ENCODE measurements at places on chromosomes 2 and 18. TPM values are rescaled to one million over a fixed set of nuclear protein-coding genes. Genes with fewer than 3 reads are reported as not detected.
A peak's percentile ranks its signal among the peaks of the same experiment; 100 is the strongest.

The TUBA4B gene
- polyA plus RNA-seq = not detected

The EEF1B2 gene
- polyA plus RNA-seq = 1,772 TPM

- H3K27ac ChIP-seq = no peak overlapping the region
- H3K4me1 ChIP-seq = no peaks in the 10 kb centered on the region
- H3K27me3 ChIP-seq = no peaks in the 10 kb centered on the region
Measured at GRCh38 chr2:135337071-135337470, 193.9 kb downstream of the ZRANB3 start.

DNA sequence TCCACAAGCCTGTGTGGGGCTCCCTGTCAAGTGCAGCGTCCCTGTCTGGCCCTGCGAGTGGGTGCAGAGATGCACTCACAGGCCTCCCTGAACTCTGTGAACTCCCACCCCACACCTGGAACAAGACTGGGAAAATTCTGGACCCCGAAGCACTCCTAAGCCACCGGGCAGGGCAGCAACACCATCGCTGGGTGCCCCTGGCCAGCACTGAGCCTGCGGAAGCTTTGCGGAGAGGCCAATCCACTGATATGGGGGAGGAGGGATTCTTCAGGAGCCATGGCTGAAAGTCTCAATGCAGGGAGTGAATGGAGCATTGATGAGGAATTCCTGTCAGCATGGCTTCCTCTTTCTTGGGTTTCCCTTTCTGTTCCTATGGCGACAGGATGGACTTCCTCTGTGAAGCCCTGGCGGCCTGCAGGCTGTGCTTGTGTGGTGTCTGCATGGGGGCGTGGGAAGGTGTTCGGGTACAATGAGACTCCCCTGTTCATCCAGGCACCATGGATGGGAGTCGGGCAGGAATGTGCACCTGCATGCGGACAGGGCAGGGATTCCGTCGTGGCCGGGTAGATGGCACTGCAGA, 15.1 kb downstream of the TRIB2 start:
- DNase-seq = no peak
- H3K27me3 ChIP-seq = no peaks in the 10 kb centered on the region
- peaks cover 42% of the 10 kb centered on the region for H3K36me3 ChIP-seq
- H3K4me3 ChIP-seq = no peak overlapping the region
- H3K4me1 ChIP-seq = peaks cover 12% of the 10 kb centered on the region
- peak overlapping the region; percentile 4 for H3K27ac ChIP-seq

DNA sequence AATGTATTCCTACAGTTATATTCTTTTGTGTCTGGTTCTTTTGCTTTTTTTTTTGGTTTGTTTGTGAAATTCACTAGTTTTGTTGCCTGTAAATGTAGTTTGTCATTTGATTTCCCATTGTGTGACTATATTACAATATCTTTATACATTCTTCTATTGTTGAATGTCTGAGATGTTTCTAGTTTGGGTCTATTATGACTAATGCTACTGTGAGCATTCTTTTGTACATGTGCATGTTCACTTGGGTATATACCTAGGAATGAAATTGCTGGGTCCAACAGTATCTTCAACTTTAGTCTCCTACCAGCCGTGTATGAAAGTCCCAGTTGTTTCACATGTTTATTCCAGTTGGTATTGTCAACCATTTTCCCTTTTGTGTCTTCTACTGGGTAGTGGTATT, 112.7 kb upstream of the RBMS1 start:
- H3K36me3 ChIP-seq = no peaks in the 10 kb centered on the region
- H3K4me3 ChIP-seq = no peak overlapping the region
- H3K27me3 ChIP-seq = no peaks in the 10 kb centered on the region
- no peaks in the 10 kb centered on the region for H3K4me1 ChIP-seq
- H3K27ac ChIP-seq = no peak overlapping the region

GRCh38 chr2:227163485-227163997, 464 bp downstream of the COL4A4 start:
- peak; percentile 60 for DNase-seq
- no peaks in the 10 kb centered on the region for H3K27me3 ChIP-seq
- H3K4me3 ChIP-seq = peak overlapping the region; percentile 94
- H3K36me3 ChIP-seq = peaks cover 9% of the 10 kb centered on the region
- H3K27ac ChIP-seq = peak overlapping the region; percentile 97

GRCh38 chr2:44936275-44936674, 5.2 kb upstream of the SIX3 start:
- H3K4me1 ChIP-seq = peaks cover 17% of the 10 kb centered on the region
- DNase-seq = peak; percentile 35
- H3K36me3 ChIP-seq = no peaks in the 10 kb centered on the region
- H3K27me3 ChIP-seq = peaks cover 59% of the 10 kb centered on the region
- no peak overlapping the region for H3K4me3 ChIP-seq
- no peak overlapping the region for H3K27ac ChIP-seq

- no peaks in the 10 kb centered on the region for H3K4me1 ChIP-seq
- H3K27ac ChIP-seq = no peak overlapping the region
- no peak overlapping the region for H3K4me3 ChIP-seq
- DNase-seq = no peak
- no peaks in the 10 kb centered on the region for H3K27me3 ChIP-seq
Measured at GRCh38 chr2:234218266-234219045, 168.0 kb downstream of the SPP2 start.

Measured in psoas muscle (tissue), 8 donors.